Hindlimb muscle (tissue), 1 donor: ENCODE measurements at places on chromosomes 13 and 19. TPM values are rescaled to one million over a fixed set of nuclear protein-coding genes. Genes with fewer than 3 reads are reported as not detected.
A peak's percentile ranks its signal among the peaks of the same experiment; 100 is the strongest.

The SMIM44 gene
- not detected for polyA plus RNA-seq

The FAM83E gene
- 0.44 TPM for polyA plus RNA-seq

The TNFSF13B gene
- polyA plus RNA-seq, result 3.2 TPM

The CDADC1 gene
- 10.2 TPM for polyA plus RNA-seq

The ACP7 gene
- 0.14 TPM for polyA plus RNA-seq

DNA sequence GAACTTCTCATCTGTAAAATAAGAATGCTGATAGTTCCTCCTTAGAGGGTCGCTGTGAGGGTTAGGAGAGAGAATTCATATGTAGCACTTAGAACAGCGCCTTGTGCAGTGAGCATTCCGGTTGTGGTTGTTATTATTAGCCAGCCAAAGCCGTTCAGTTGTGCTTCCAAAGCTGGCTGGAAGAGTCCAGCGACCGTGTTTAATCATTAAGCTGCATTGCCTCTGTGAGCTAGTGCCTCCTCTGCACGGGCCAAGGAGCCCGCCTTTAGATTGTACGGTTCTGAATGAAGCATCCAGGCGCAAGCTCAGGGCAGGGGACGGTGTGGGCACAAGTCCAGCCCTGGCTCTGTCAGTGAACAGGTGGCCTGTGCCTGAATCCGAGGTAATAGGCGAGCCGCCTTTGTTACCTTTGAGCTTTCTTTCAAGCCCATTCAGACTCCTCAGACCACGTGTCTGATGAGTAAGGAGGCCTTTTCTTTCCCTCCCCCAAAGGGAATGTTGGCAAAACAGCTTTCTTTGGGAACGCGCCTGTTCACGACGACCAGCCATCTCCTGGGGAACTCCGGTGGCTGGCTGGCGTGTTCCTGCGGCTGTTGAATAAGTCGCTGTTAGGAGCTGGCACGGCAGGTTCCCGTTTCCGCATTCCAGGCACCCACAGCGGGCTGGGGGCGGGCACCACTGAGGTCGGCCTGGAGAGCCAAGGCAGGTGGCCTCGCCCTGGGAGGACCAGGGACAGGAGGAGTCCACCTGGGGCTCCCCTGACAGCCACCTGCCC is 25.1 kb downstream of the SIPA1L3 start:
- peak; percentile 48 for DNase-seq

- DNase-seq, result no peak
Observed at GRCh38 chr13:46797501-46798237, 708 bp upstream of the ESD start.

DNA sequence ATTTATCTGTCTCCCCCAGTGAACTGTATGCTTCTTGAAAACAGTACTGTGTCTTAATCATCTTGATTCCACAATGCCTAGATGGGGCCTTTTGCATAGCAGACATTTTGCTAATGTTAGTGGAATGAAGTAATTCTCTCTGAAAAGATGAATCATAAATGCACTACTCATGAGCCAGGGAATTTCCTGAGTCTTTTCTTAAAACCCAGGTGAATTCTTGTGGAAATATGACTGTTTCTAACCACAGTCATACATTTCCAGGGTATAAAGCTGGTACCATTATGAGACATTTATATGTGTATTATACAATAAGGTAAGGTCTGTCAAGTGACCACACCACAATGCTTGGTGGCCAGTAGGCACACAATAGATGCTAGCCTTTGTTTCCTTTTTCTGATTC is 5.5 kb upstream of the KCTD4 start:
- no peak for DNase-seq

GRCh38 chr19:13840305-13841085 is 36.4 kb upstream of the NANOS3 start:
- no peak for DNase-seq

DNA sequence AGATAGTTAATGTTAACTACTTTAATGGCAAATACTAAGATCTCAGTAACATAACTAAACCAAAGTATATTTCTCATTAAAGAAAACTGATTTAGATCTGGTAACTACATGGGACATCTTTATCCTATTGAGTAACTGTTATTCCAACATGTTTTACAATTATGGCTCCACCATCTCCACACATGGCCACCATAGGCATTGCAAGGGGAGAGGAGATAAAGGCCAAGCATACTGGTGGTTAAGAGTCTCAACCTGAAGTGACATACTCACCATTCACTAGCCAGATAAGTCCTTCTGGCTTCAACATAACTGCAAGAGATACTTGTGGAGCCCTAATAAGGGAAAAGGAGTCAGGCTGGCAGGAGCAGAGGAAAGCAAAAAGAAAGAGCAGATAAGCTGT is 1586.4 kb upstream of the SPRY2 start:
- no peak for DNase-seq

- no peak for DNase-seq
Observed at GRCh38 chr19:14437578-14438140, 4.6 kb downstream of the PKN1 start.

GRCh38 chr13:24741016-24741662 is 22.8 kb upstream of the RNF17 start:
- no peak for DNase-seq
